Occipital lobe (tissue), 3 donors: ENCODE measurements at places on chromosomes 3 and 15.

GRCh38 chr3:72636969-72637597, 211.2 kb downstream of the SHQ1 start:
- no peak for DNase-seq

GRCh38 chr3:140097874-140098635, 163.1 kb downstream of the CLSTN2 start:
- DNase-seq = no peak

DNA sequence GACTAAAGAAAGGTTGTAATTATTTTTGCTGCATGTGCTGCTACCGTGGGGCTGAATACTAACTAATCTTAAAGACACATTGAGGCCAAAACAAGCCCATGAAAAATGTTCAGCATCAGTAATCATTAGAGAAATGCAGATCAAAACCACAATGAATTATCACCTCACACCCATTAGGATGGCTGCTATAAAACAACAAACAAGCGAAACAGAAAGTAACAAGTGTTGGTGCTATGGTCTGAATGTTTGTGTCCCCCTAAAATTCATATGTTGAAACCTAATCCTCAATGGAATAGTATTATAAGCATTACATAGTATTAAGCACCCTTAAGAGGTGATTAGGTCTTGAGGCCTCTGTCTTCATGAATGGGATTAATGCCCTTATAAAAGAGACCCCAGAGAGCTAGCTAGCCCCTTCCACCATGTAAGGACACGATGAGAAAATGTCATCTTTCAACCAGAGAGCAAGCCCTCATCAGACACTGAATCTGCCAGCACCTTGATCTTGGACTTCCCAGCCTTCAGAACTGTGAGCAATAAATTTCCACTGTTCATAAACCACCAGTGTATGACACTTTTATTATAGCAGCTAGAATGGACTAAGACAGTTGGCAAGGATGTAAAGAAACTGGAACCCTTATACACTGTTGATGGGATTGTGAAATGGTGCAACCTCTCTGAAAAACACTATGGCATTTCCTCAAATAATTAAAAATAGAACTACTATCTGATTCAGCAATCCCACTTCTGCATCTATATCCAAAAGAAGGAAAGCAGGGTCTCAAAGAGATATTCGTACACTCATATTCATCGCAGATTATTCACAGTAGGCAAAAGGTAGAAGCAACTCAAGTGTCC, 76.1 kb downstream of the REC114 start:
- DNase-seq = no peak

DNA sequence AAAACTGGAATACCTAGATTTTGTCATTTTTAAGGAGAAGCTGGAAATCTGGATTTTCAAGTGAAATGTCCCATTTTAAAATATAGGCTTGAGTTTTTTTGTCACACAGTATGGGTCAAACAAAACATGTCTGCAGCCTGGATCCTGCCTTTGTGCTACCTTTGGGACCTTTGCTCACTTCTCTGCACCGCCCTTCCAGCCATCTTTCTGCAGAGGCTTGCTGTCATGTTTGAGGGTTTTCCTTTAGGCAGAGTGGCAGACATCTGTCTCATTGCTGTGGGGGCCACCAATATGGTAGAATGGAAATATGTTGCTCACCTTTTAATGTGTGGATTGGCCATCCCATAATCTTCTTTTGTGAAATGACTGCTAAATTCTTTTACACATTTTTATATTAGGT, 136.3 kb downstream of the EEFSEC start:
- no peak for DNase-seq

GRCh38 chr3:120569222-120570057, 26.7 kb upstream of the NDUFB4 start:
- DNase-seq = no peak
